Stimulated activated CD8-positive, alpha-beta memory T cell treated with anti-CD3 and anti-CD28 coated beads, Interleukin-15, amount 100 ng/mL, for 24 hours (primary cell): ENCODE measurements at places on chromosomes 2 and 18.

GRCh38 chr2:128734521-128735295, 416.0 kb upstream of the HS6ST1 start:
- DNase-seq, result no peak

GRCh38 chr18:78998371-78999071, 18.9 kb downstream of the SALL3 start:
- DNase-seq, result no peak

DNA sequence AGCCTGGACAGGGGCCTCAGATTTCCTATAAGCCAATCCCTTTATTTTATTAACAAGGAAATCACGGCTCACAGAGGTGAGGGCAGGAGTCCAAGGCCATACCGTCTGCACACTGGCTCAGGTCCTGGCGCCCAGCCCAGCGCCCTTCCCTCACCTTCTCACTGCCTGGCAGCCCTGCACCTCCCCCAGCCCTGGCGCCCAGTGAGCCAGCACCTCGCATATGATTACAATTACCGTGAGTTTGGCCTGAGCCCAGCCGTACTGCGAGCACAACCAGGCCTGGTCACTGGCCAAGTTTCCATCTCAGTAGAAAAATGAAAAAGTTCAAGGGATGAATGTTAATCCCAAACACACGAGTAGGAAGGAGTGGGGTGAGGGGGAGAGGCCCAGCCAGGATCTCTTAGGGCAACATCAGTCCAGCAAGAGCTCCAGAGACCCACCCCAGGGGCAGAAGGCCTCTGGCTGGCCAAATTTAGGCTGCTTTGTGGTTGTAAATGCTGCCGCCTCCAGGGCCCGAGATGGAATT, 68.4 kb downstream of the MCFD2 start:
- DNase-seq, result no peak

- no peak for DNase-seq
Observed at GRCh38 chr2:232437195-232437571, 18.8 kb upstream of the ALPI start.

DNA sequence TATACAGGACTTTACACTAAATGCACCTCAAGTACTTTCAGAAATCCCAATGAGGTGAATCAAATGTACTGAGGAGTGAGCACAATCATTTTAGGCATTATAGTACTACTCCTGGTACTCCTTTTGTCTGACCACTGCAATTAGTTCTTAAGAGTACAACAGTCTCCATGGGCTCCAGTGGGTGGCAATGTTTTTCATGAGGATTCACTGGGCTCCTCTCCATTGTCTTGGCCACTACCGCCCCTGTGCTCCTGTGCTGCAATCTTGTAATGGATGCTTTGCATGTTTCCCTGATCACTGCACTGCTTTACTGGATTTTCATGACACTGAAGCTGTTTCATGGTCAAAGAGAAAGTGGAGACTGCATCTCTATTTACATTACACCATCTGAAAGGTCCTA, 268.5 kb upstream of the ZSWIM2 start:
- DNase-seq, result no peak

GRCh38 chr2:142710336-142710735, 167.1 kb upstream of the KYNU start:
- DNase-seq, result no peak

- no peak for DNase-seq
Observed at GRCh38 chr2:32482471-32482870, 125.6 kb downstream of the BIRC6 start.
